Adipocyte (in vitro differentiated cells): ENCODE measurements at places on chromosomes 7 and 10.

- DNase-seq, result no peak
These were observed 8.5 kb downstream of the UNC5B start for GRCh38 chr10:71220689-71221540.

GRCh38 chr7:15620491-15621185 lies 58.8 kb upstream of the AGMO start:
- peak; percentile 5 for DNase-seq

DNA sequence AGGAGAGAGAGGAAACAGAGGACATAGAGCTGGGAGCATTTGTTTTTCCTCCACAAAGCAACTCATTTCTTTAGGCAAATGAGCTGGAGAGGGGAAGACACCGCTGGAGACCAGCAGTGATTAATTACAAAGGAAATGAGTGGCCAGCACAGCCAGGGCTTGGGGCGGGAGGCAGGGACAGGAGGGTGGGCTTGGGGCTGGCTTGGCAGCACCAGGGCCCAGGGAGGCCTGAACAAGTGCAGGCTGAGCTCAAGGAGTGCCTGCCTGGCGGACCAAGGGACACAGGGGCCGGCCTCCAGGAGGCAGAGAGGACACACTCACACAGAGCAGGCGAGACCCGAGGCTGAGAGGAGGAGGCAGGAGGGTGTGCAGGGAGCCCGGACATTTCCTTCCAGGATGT lies 149.0 kb upstream of the UNC5B start:
- no peak for DNase-seq

GRCh38 chr7:133077394-133077793 lies 4.5 kb downstream of the CHCHD3 start:
- DNase-seq, result no peak

- DNase-seq, result no peak
These were observed 17.4 kb downstream of the FGL2 start for GRCh38 chr7:77182261-77182660.

DNA sequence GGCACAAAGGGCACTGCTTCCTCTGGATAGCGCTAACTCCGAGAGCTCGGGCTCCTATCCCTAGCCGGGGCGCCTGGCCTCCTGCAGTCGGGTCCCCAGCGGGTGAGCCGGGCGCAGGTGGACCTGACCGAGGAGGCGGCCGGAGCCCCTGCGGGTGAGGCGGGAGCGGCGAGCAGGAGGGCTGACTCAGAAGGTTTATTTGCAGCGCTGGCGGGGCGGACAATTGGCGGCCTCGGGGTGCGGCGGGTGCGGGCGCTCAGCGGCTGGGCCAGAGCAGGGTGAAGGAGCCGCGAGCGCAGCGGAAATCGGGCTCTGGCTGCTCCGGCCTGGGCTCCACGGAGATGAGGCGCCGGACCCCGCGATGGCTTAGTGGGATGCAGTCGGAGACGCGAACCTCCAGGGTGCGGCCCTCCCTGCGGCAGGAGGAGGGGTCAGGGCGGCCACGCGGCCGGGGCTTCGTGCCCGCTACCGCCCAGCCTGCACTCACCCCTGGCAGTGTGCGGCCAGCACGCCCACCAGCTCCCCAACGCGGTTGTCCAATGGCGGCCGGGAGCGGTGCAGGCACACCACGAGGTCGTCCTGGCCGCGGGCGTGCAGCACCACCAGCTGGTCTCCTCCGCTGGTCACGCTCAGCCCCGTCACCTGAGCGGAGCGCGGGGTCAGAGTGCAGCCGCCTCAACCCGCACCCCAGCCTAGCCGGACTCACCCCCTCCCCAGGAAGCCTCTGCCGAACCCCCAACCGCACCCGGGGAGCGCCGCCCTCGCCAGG lies 16.1 kb downstream of the MYO1G start:
- peak; percentile 47 for DNase-seq

DNA sequence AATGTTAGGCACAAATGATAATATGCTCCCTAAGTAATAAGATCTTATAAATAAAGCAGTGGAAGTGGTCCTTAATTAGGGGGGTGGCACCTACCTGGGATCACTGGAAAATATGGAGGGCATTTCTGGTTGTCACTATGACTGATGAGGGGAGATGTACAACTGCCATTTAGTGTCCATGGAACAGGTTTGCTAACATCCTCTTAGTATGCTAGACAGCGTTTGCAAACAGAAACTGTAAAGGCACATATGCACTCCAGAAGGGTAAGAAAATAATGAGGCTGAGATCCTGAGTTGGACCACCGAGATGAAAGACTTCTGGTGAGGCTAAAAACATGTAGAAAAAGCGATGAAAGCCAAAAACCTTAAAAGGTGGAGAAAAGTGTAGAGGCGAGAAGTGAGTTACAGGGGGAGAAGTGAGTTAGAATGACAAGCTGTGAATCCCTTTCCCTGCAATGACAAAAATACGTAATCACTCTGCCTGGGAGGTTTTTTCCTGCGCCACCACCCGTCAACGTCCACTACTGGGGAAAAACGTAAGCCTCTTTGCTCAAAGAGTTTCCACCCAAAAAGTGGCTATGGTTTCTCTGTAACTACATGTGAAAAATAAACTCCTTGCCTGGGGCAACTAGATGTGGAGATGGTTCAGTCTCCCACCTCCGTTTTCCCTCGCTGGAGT lies 767 bp downstream of the KRIT1 start:
- no peak for DNase-seq

- DNase-seq, result no peak
These were observed 9.4 kb downstream of the NODAL start for GRCh38 chr10:70432101-70432500.

GRCh38 chr7:33457039-33457438 lies 327.7 kb downstream of the BBS9 start:
- no peak for DNase-seq

DNA sequence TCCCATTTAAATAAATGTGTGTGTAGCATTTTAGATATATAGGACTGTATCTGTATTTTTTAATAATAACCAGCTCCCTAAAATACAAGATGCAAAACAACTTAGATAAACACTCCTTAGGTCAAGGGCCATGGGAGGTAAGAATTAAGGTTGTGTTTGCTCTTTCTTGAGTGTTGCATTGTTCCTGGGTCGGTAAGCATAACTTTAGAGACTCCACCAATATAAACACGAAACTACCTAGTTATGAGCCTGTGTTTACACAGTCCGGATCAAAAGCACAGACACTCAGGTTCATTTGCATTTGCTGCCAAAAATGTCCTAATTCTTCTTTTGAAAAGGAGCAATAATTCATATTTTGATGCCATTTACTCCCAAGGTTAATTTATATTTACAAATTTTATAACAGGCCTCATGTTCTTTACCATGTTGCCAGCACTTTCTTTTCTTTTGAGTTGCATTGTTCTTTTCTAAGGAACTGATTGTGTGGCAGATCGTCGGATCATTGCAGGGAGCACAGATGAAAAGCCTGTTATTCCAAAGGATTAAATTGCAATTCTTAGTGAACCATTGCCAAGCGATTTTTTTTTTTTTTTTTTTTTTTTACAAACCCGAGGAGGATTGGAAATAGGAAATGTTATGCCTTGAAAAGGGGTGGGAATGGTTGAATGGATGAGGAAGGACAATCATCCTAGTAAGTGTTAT lies 45.8 kb upstream of the GLCCI1 start:
- DNase-seq, result no peak

GRCh38 chr10:59536167-59537014 lies 173.3 kb downstream of the SLC16A9 start:
- peak; percentile 89 for DNase-seq

DNA sequence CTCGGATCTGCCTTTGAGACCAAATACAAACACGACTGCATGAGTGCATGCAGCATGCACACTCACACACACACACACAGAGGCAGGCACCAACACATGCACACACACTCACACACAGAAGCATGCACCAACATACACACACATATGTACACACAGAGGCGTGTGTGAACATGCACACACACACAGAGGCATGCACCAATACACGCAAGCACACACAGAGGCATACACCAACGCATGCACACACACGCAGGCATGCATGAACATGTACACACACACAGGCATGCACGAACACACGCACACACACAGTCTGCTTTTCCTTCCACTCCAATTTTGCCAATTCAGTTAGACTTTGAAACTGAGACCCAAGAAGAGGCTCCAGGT lies 67.3 kb upstream of the COL13A1 start:
- no peak for DNase-seq

DNA sequence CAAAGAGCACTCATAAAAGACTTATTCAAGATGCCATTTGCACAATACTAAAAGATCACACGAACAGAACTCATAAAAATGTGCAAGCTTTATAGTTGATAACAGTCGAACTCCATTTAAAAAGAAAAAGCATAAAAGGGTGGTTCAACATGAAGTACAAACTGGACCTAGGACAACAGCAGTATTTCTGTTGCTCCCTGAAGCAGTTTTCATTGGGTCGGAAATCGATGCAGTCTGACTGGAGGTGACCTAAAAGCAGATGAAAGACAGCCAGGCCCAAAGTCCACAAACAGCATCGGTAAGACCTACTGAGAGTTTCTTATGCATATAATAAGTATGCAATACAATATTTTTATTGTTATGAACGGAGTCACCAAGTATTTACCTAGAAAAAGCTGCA lies 23.9 kb downstream of the FAM171A1 start:
- DNase-seq, result no peak

- no peak for DNase-seq
These were observed 107.4 kb upstream of the NAMPT start for GRCh38 chr7:106392144-106392543.

DNA sequence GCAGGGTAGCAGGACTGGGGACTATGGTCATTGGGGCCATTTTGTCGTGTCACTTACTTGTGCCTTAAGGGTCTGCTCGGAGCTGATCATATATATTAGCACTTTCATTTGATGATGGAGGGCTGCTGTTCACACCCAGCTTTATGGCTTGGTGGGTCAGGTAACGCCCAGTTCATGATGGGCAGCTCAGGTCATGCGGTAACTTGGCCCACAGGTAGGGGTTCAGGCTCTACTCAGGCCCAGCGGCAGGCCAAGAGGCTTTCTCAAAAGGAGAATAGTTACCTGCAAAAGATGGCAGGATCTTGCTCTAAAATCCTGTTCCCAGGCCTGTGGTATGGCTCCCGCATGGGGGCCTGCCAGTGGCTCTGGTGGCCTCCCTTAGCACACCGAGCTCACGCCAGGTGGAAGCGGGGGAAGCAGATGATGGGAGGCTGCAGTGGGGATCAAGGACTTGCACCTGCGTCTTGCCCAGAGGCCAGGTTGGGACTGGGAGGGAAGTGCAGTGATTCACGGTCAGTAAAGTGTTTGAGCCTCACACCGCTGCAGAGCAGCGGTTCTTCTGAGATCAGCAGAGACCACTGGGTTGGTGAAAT lies 109.5 kb downstream of the ADCY1 start:
- no peak for DNase-seq

DNA sequence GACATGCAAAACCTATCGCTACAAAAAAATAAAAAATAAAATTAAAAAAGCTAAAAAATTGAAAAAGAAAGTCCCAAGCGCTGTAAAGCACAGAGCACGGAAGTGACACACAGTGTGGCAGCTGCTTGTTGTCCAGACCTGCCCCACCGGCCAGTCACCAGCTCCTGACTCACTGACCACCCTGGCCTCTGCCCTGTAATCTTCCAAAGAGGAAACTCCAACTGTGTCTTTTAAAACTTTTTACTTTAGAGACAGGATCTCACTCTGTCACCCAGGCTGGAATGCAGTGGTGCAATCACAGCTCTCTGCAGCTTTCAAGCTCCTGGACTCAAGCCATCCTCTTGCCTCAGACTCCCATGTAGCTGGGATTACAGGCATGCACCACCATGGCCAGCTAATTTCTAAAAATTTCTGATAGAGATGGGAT lies 23.6 kb downstream of the GNA12 start:
- DNase-seq, result peak; percentile 94

DNA sequence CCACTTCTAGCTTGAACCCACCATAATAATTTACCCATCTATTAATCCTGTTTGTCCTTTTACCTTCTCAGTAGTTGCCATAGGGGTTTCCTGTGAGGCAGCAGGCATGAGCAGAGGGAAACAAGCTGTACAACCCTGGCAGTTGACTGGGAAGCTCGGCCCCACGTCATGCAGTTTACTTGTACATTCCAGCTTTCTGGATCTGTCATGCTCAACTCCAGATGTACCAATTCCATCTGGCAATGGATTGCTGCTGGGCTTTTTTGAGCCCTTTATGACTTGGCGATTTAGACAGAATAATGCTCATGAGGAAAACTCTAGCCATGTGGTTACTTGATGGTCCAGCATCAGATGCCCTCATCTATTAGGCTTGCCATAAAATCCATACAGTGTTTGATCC lies 112.5 kb downstream of the GNAI1 start:
- no peak for DNase-seq

- DNase-seq, result no peak
These were observed 23.5 kb upstream of the GPR146 start for GRCh38 chr7:1020849-1021251.

- no peak for DNase-seq
These were observed 287.4 kb downstream of the EXOC4 start for GRCh38 chr7:133540096-133540860.

- no peak for DNase-seq
These were observed 35.2 kb downstream of the FAM53B start for GRCh38 chr10:124708922-124709520.

- peak; percentile 26 for DNase-seq
These were observed 480.9 kb downstream of the ETV1 start for GRCh38 chr7:13508586-13508985.

DNA sequence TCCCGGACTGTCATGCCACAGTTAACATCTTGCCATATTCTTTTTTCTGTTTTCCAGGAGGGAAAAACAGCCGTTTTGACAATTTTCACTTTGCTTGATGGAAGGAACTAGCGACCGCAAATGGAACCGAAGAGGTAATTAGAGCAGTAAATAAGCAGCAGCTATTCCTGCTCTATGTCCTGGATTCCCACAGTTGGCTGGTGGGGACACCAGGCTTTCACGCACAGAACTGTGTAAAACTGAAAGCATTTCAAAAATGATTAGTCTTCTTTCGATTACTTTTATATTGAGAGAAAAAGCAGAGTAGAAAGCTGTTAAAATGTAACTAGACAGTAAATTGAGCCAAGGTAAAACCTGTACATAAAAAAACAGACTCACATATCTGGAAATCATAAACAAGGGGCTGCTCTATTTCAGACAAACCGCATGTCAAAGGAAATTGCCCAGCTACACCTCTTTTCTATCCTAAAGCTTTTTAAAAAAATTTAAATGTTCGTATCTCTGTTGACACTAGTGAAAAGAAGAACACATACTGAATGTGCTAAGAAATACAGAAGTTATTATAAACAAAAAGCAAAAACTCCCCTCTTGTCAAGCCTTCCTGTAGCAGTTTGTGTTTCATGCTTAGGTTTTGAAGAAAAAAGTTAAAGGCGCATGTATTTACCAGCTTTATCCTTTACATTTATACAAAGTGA lies 93.4 kb downstream of the RNF216 start:
- no peak for DNase-seq

GRCh38 chr7:42471573-42472174 lies 234.7 kb upstream of the GLI3 start:
- DNase-seq, result no peak

GRCh38 chr7:12174931-12175330 lies 36.2 kb upstream of the TMEM106B start:
- DNase-seq, result no peak
